CD4-positive, CD25-positive, alpha-beta regulatory T cell (primary cell): ENCODE measurements at places on chromosomes 7 and 10. TPM values are rescaled to one million over a fixed set of nuclear protein-coding genes. Genes with fewer than 3 reads are reported as not detected.

The KCNIP2 gene
- polyA plus RNA-seq, result not detected

GRCh38 chr10:51311228-51311627 is 236.9 kb downstream of the PRKG1 start:
- H3K4me3 ChIP-seq, result no peak overlapping the region
- no peaks in the 10 kb centered on the region for H3K36me3 ChIP-seq
- no peak overlapping the region for H3K27ac ChIP-seq
- DNase-seq, result no peak
- H3K4me1 ChIP-seq, result no peaks in the 10 kb centered on the region

The VAX1 gene
- not detected for polyA plus RNA-seq

GRCh38 chr10:2296179-2296891 is 559.0 kb upstream of the ADARB2 start:
- no peaks in the 10 kb centered on the region for H3K27me3 ChIP-seq
- no peak for DNase-seq
- no peak overlapping the region for H3K27ac ChIP-seq
- no peaks in the 10 kb centered on the region for H3K4me1 ChIP-seq
- no peaks in the 10 kb centered on the region for H3K36me3 ChIP-seq

DNA sequence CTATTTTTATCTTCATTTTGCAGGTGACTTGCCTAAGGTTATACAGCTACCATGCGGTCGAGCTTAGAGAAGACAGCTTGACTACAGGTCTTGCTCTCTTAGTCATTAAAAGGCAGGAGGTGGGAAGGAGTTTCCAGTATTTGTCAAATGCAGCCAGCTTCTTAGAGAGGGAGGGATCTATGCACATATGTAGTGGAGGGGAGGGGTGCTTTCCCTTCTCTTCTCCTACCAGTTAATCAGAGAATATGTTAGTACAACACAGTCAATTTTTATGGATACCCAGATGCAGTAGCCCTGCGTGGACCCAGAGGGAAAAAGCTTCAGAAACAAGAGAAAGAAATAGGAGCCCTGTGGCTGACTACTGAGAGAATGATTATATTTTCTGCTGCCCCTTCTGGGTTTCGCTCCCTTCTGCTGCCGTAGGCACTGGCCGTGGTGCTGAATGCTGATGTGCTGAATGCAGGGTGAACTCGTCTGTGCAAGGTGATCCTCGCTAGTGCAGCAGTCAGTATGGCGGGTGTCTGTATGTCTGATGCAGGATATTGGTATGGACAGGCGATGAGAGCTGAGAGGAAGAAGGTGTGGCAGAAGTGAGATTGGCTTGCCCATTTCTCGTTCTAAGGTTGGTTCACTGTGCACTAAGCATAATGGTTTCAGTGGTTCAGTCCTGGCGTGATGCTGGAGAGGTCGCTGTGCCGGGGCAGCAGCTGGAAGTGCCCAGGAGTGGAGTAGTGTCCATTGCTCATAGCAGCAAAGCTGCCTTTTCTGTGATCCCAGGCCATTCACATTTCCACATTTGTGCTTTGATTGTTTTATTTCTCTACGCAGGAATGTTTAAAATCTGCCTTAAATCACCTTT is 189.2 kb upstream of the PODXL start:
- H3K4me1 ChIP-seq, result no peaks in the 10 kb centered on the region
- peaks cover 2% of the 10 kb centered on the region for H3K27me3 ChIP-seq
- no peak overlapping the region for H3K27ac ChIP-seq
- no peaks in the 10 kb centered on the region for H3K36me3 ChIP-seq
- no peak overlapping the region for H3K4me3 ChIP-seq

DNA sequence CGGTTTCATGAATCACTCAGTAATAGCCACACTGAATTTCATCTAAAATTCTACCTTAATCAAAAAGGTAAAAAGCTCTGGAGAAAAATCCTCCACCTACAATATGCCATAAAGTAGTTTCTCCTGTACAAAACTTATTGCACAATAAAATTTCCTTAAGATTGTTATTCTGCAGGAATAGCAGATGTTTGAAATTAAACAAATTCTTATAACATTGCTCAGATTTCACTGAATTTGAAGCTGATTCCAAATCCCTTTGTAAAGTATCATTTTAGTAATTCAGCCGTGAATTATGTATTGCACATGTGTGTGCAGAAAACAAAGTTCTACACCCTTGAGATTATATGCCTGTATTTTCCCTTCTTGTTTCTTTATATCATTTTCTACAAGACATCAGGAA is 123.8 kb downstream of the AMPH start:
- no peak overlapping the region for H3K4me3 ChIP-seq
- no peak for DNase-seq
- no peaks in the 10 kb centered on the region for H3K36me3 ChIP-seq
- no peaks in the 10 kb centered on the region for H3K4me1 ChIP-seq

DNA sequence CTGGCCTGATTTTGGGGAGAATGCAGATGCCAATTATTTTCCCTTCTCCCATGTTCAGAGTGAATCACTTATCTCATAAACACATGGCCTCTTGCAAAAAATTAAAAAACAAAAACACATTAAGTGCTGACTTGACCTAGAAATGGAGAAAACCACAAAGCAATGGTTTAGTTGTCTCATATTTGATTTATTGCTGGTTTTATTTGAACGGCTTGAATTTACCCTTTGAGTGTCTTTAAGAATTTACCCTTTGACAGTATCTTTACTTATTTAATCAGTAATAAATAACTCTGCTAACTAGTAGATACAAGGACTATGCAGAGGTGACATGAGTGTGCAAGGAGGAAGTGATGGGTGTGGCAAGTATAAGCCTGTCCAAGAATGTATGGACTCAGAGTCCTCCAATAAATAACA is 68.1 kb upstream of the GSDME start:
- peak overlapping the region; percentile 61 for H3K27ac ChIP-seq
- peak overlapping the region; percentile 65 for H3K4me3 ChIP-seq
- H3K36me3 ChIP-seq, result peaks cover 12% of the 10 kb centered on the region

GRCh38 chr7:44066494-44067063 is 1.2 kb upstream of the PGAM2 start:
- no peak for DNase-seq
- no peaks in the 10 kb centered on the region for H3K36me3 ChIP-seq
- H3K4me3 ChIP-seq, result no peak overlapping the region
- H3K27ac ChIP-seq, result no peak overlapping the region

GRCh38 chr10:132306864-132307751 is 642 bp downstream of the STK32C start:
- no peak overlapping the region for H3K27ac ChIP-seq
- H3K4me3 ChIP-seq, result no peak overlapping the region
- no peaks in the 10 kb centered on the region for H3K36me3 ChIP-seq
- DNase-seq, result peak; percentile 42
- peaks cover 4% of the 10 kb centered on the region for H3K27me3 ChIP-seq
- peaks cover 13% of the 10 kb centered on the region for H3K4me1 ChIP-seq

The SLC26A4 gene
- not detected for polyA plus RNA-seq

DNA sequence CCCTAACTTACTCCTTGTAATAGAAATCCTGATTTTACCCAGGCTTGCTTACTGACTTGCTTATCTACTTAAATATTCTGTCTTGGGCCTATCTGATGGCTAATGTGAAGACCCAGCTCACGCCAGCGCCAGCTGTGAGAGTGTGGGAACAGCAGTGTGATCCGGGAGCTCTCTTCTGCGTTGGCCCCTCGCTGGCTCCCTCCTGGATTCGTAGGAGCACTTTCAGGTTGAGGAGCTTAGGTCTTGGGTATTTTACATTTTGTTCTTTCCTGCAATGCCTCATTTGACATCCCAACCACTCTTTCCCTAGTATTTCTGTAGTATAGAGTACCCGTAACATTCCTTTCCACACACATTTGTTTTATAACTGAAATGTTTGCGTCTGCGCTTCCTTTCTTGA is 51.7 kb downstream of the CREM start:
- no peaks in the 10 kb centered on the region for H3K36me3 ChIP-seq
- no peak overlapping the region for H3K4me3 ChIP-seq
- DNase-seq, result no peak
- no peaks in the 10 kb centered on the region for H3K27me3 ChIP-seq
- no peaks in the 10 kb centered on the region for H3K4me1 ChIP-seq

The CTAGE15 gene
- polyA plus RNA-seq, result not detected

DNA sequence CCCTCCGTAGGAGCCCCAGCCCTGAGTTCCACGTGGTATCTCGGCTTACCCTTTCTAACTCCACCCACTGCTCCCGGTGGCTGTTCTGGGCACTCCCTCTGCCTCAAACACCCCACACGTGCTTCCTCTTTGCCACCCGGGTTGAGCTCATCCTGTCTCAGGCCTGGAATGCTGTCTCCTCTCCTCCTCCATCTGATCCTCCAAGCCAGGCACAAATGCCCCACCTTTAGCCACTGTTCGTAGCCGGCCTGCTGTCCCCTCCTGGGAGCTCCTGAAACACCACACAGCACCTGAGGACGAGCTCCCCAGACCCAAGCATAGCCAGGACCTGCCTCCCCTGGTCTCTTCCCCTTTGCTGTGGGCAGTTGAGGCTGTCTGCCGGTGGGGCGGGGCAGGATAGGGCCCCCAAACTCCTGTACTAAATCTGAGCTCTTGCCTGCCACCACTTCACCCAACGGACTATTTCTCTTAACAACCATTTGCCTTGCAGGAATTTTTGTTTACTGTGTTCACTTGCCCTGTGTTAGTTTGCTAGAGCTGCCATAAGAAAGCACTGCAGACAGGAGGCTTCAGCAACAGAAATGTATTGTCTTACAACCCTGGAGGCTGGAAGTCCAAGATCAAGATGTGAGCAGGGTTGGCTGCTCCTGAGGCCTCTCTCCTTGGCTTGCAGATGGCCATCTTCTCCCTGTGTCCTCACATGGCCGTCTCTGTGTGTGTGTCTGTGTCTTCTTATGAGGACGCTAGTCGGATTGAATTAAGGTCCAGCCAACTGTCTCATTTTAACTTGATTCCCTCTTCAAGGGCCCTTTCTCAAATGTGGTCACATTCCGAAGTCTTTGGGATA is 58.3 kb upstream of the SHH start:
- no peaks in the 10 kb centered on the region for H3K36me3 ChIP-seq
- no peak for DNase-seq
- no peak overlapping the region for H3K4me3 ChIP-seq
- H3K27me3 ChIP-seq, result no peaks in the 10 kb centered on the region

GRCh38 chr7:44935583-44935982 is 43.2 kb downstream of the MYO1G start:
- no peaks in the 10 kb centered on the region for H3K36me3 ChIP-seq
- no peaks in the 10 kb centered on the region for H3K4me1 ChIP-seq
- H3K4me3 ChIP-seq, result no peak overlapping the region
- H3K27me3 ChIP-seq, result peaks cover 5% of the 10 kb centered on the region

The AQP1 gene
- polyA plus RNA-seq, result not detected

The AMPH gene
- polyA plus RNA-seq, result 0.11 TPM

GRCh38 chr7:122887198-122887597 is 938 bp upstream of the CADPS2 start:
- no peak for DNase-seq
- no peaks in the 10 kb centered on the region for H3K36me3 ChIP-seq
- peaks cover 6% of the 10 kb centered on the region for H3K4me1 ChIP-seq
- H3K27ac ChIP-seq, result no peak overlapping the region
- peaks cover 19% of the 10 kb centered on the region for H3K27me3 ChIP-seq

The UCN3 gene
- polyA plus RNA-seq, result not detected

DNA sequence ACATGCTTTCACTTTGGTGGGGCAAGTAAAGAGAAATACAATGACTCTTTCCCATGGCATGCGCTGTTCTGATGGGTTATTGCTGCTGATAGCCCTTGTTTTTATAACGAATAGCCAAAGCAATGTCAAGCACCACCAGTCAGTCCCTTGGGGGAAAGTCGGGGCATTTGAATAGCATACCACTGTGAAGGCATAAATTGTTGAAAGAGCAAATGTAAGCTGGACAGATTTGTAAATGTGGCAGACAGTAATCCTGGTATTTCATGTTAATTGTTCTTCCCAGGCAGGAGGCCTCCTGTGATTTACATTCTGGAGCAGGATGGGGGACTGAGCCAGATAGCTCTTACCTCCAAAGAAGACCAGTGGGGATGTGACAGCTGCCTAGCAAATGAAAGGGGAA is 293.3 kb downstream of the ADRA2A start:
- no peaks in the 10 kb centered on the region for H3K27me3 ChIP-seq
- no peaks in the 10 kb centered on the region for H3K36me3 ChIP-seq
- no peak overlapping the region for H3K27ac ChIP-seq
- DNase-seq, result no peak

The SYNPO2L gene
- polyA plus RNA-seq, result not detected

DNA sequence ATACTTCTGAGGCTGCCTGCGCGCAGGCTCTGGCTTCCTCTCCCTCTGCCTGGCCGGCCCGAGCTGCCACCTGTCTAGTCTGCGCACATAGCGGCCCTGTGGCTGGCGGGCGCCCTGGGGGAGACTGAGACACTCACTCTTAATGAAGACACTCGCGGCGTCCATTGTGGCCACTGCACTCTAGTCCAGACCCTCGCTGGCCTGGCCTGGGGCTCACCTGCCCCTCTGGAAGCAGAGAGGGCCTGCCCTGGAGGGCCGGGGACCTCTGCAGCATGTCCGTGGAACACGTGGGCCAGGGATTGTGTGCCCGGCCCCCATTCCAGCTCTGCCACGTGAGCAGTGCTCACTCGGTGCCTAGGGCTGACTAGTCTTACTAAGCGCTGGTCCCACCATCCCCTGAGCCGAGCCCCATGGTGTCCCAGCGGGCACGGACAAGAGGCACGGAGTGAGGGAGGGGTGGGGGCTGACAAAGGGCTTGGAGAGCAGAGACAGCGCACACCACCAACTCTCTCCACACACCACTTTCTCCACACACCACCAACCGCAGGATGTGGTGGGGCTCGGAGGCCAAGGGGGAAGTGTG is 149.3 kb downstream of the ELFN1 start:
- no peak overlapping the region for H3K4me3 ChIP-seq
- no peaks in the 10 kb centered on the region for H3K27me3 ChIP-seq
- peaks cover 4% of the 10 kb centered on the region for H3K36me3 ChIP-seq
- no peak overlapping the region for H3K27ac ChIP-seq
- DNase-seq, result no peak

The WDFY4 gene
- 0.34 TPM for polyA plus RNA-seq

DNA sequence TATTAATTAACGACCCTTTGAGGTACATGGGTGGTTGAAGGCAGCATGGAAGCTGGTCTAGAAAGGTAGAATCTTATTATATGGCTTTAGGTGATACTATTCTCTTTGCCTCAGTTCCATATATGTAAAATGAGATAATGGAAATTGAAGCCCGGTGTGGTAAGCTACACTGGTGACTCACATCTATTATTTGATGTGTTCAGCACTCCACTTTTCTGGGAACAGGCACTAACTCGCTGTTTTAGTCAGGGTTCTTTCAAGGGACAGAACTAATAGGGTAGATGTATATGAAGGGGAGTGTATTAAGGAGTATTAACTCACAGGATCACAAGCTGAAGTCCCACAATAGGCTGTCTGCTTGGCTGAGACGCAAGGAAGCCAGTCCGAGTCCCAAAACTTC is 4.4 kb upstream of the TRUB1 start:
- H3K4me3 ChIP-seq, result no peak overlapping the region
- peaks cover 2% of the 10 kb centered on the region for H3K27me3 ChIP-seq

DNA sequence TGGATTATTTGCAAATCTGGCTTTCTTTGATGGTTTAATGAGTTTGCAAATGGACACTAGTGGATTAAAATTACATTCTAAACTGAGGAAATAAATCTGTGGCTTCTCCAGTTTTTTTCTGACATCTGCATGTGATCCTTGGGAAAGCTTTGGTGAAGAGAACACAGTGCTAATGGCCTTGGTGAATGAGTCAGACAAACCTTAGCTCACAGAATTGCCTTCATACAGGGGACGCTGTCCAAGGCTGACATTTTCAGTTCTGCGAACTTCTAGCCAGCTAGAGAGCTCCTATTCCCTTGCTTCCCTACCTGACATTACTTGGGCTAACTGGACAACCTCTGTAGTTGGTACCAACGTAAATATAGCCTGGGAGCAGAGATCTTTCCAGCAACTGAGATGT is 21.2 kb downstream of the BMPER start:
- H3K4me1 ChIP-seq, result no peaks in the 10 kb centered on the region
- H3K27ac ChIP-seq, result no peak overlapping the region
- DNase-seq, result no peak
- H3K4me3 ChIP-seq, result no peak overlapping the region
- H3K36me3 ChIP-seq, result no peaks in the 10 kb centered on the region

The GBX1 gene
- polyA plus RNA-seq, result not detected
